ENCODE measurements at places on chromosomes 5 and 9.

- DNase-seq = no peak
Observed at GRCh38 chr5:36878392-36879082, 2.0 kb downstream of the NIPBL start.

DNA sequence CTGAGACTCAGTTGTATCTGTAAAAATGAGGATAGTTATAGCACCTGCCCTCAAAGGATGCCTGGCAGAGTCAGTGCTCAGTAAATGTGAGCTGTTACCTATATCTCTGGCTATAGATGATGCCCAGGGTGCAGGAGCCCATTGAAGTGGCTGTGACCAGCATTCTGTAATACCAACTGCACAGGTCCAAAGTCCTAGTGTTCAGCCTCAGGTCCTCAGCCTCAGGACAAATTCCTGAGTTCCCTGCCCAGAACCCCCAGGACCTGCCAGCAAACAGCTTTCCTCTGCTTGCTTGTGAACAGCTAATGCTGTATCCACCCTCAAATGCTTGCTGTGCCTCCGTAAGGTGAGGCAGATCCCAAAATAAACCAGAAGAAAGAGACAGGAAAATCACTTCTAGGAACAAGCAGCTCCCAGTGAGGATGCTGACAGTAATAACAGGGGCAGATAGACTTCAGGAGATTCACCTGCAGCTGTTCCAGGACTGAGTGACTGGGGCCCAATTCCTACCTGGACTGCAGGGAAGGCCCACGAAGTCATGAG lies 80.8 kb downstream of the SIL1 start:
- no peak for DNase-seq

DNA sequence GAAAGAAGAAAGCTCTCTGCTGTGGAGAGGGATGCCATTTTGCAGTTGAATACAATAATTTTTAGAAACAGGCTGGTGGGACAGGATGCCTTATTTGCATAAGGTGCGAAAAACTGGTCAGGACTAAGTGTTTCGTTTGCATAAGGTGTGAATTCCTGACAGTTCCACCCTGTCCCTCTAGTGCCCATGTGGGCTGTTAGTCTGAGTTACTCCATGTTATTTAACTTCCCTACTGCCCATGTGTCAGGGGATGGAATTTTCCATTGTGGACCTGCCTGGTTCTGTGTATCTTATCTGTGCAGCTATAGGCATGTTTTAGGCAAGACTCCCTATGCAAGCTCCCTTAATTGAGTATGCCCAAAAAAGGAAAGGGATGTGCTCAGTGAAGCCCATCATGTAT lies 35.3 kb upstream of the NFIL3 start:
- DNase-seq = no peak

DNA sequence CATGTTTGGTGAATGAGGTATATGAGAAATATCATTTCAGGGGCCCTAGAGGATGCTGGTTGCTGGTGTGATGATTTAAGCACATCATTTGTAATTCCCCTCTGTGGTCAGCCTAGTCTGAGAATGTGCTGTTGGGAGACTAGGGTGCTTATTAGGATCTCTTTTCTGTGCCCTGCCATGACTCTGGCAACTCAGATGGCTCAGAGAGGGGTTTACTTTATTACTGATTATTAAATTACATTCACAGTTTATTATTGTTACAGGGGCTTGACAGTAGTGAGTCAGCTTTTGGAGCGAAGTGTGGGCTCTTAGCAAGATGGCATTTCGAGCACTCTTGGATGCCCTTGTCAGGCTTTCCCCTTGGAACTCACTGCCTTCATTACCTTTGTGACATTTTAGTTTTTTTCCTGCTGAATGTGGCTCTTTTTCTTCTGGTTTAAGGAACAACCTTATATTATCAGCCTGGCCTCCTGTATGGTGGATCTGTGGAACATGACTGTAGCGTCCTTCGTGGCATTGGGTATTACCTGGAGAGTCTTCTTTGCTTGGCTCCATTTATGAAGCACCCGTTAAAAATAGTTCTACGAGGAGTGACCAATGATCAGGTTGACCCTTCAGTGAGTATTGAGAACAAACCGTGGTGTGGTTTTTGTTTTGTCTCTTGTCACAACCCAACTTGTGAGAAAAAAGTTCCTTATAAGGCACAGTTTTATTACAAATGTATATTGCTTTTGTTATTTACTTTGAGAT lies 33.8 kb downstream of the RCL1 start:
- no peak for DNase-seq

DNA sequence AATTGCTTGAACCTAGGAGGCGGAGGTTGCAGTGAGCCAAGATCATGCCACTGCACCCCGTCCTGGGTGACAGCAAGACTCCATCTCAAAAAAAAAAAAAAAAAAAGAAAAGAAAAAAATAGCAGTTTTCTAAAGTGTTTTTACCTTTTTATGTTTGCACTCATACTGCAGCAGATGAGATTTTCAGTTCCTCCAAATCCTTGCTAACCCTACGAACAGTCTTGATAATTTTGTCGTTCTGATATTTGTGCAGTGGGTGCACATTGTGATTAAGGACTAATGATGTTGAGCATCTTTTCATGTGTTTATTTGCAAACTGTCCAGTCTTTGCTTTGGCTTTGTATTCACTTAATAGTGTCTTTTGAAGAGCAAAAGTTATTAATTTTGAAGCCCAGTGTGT lies 42.9 kb downstream of the ZCCHC7 start:
- DNase-seq = no peak

GRCh38 chr5:135881244-135881643 lies 14.4 kb downstream of the IL9 start:
- DNase-seq = no peak

DNA sequence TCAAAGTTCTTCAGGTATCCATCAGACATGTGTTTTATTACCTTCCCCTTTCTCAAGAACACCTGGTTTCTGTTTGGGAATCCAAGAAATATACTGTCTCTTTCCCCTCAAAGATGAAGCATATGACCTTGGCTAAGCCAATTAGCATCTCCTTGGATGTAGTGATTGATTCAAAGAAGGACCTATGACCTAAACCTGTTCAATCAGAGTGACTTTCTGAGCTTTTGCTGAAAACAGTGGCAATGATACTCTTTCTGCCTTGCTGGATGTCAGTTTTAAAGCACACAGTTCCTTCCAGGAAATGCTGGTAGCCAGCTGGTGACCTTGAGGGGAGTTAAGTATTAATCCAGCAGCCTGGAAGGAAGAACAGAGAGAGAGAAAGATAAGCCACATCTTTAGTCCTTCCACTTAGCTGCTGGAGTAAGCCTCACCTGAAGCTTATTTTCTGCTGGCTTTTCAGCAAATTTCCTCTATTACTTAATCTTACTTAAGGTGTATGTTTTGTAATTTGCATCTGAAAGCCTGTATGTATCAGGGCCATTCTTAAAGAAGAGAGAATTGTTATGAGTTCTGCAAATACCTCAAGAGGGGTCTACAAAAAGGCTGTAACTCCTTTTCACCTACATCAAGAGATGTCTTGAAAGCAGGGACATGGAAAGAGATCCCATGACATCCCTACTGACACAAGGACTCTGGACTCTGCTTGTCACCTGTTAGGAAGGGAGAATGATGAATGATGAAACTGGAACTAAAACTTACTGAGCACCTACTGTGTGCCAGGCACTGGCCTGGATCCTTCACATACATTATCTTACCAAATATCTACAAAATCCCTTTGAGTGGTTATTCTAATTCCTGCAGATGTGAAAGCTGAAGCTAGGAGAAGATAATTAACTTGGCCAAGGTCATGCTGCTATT lies 35.2 kb upstream of the PIK3R1 start:
- no peak for DNase-seq

DNA sequence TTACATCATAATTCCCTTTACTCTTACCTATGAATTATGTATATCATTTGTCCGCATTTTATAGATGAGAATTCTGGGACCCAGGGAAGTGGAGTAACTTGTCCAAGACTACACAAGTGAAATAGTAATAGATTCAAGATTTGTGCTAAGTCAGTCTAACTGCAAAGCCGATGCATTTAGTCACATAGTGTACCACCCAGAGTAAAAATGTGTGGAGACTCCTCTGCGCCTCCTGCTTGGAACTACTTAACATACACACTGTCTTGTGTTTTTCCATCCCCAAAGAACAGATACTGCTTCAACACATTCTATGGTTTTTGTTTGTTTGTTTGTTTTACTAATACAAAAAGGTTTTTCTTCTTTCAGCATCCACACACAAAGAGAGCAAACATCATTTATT lies 729.8 kb downstream of the PRELID2 start:
- DNase-seq = no peak

DNA sequence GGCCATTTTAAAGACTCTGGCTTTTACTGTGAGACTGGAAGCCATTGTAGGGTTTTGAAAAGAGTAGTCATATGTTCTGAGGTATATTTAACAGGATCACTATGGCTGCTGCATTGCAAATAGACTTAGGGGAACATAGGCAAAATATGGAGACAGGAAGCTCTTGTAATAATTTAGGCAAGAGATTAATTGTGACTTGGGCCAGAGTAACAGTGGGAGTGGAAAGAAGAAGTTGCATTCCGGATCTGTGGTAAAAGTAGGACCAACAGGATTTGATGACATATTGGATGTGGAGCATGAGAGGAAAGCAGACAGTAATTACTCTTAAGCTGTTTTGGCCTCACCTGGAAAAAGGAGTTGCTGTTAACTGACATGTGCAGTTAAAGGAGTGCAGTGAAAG lies 85.6 kb downstream of the SMIM15 start:
- DNase-seq = peak; percentile 56

DNA sequence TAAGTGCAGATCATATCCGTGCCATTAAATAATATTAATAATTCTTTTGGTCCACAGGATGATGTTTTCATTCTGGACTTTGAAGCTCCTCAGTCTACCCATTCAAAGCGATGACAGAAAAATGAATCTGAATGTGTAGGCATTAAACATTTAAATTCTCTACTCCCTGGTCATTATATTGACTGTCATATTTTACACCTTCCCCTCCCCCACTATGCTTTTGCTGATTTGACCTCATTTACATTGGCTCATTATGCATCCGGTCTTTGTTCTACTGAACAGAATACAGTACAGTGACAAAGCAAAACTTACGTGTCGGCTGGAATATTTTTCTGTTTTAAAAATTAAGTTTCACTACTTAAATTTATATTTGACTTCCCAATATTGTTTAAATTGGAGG lies 289.7 kb upstream of the TMEM161B start:
- no peak for DNase-seq

- DNase-seq = no peak
Observed at GRCh38 chr9:4144869-4145268, 155.0 kb downstream of the GLIS3 start.

GRCh38 chr5:178223828-178224335 lies 8.7 kb downstream of the PHYKPL start:
- no peak for DNase-seq

GRCh38 chr5:16007750-16008415 lies 171.7 kb downstream of the MARCHF11 start:
- DNase-seq = no peak

DNA sequence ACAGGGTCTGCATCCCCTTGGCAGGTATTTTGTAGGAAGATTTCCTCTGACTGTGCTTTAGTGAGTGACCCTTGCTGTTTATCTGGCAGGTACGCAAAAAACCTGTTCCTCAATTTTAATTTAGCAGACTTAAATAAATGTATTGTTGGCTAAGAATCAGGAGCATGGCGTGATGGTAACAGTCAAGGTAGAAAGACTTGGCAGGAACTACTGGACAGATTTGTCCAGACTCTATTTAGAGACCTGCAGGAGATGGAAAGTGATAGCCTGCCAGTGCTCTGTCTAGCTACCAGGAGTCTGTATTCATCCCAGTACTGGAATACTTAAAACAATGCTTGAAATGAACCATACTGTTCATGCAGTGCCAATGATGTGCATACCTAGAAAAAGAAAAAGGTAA lies 78.8 kb upstream of the MAST4 start:
- no peak for DNase-seq

DNA sequence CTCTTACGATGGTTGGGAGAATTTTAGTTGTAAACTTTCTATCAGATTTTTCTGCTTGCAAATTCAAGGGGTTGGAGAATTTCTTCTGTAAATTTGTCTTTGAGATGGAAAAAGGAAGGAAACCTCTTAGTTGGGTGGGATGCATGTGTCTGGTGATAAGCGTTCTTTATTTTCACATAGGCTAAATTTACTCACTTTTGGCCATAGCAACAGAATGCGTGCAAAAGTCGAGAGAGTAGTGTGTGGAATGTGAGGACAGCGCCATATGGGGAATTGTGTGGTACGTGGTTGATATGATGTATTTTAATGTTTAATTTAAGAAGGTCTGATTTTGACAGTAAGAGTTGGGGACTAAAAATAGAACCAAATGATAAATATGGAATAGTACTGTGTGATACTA lies 282.2 kb downstream of the TAF11L14 start:
- DNase-seq = no peak

- DNase-seq = no peak
Observed at GRCh38 chr9:137186385-137186784, 2.0 kb downstream of the ANAPC2 start.

GRCh38 chr5:11955331-11955730 lies 51.1 kb upstream of the CTNND2 start:
- no peak for DNase-seq

DNA sequence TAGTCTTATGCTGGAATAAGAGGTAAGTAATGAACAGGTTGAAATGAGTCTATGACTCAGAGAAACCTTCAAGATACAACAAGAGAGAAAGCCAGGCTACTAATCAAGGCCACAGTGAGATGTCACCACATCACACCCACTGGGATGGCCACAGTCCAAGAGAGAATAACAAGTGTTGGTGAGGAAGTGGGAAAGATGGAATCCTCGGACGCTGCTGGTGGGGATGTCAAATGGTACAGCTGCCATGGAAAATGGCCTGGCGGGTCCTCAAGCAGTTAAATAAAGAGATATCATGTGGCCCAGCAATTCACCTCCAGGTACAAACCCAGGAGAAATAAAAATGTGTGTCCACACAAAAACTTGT lies 41.9 kb upstream of the NEURL1B start:
- no peak for DNase-seq

DNA sequence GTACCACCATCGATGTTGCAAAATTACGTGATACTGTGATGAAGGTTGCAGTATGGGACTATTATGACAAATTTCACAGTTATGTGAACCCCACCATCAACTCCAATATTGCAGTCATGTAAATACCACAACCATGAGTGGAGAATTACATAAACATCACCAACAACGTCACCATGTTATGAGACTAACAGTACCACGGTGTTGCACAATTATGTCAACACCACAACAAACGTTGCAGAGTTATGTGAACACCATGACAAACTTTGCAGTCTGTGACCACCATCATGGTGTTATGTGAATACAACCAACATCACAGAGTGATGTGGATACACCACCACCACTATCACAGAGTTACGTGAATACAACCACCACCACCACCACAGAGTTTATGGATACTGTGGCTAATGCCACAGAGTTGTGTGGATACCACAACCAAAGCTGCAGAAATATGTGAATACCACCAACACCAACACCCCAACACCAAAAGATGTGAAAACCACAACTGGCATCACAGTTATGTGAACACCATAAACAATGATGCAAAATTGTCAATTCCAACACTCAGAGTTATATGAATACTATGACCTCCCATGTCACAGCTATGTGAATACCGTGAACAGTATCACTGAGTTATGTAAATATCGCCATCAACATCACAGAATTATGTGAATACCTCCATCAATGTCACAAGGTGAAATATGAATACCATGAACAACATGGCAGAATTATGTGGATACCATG lies 62.4 kb downstream of the SHC3 start:
- no peak for DNase-seq

Measured in suppressor macrophage (primary cell).